T47D (cell line): ENCODE measurements at places on chromosomes 6 and 20.

DNA sequence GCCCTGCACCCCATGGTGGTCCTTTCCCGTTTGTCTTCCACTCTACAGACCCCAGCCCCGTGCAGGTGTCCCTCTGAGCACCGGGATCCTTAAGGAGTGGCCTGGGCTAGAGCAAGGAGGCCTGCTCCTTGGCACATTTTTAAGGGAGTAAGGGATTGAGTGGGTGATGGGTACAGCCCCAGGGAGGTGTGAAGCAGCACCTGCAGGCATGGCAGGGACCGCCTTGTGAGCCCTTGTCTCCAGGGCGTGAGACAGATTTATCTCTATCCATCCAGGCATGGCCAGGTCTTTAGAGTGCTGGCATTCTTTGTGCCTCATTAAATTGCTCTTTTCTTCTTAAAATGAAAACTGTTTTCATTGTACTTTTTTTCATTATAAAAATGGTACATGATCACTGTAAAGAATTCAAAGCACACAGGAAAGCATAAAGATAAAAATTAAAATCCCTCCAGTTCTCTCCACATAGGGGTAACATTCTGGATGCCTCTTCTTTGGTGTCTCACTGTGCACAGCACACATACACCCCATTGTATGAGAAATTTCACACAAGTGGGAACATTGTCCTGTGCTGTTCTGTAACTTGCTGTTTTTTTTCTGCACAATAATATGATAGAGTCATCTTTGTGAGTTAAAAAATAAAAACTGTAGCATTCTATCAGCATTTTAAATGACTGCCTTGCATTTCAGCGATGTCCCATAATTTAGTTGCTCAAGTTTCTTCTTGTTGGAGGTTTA lies 31.9 kb upstream of the ZNF831 start:
- DNase-seq: no peak

GRCh38 chr6:148577687-148578488 lies 168.9 kb upstream of the UST start:
- DNase-seq: peak; percentile 86

DNA sequence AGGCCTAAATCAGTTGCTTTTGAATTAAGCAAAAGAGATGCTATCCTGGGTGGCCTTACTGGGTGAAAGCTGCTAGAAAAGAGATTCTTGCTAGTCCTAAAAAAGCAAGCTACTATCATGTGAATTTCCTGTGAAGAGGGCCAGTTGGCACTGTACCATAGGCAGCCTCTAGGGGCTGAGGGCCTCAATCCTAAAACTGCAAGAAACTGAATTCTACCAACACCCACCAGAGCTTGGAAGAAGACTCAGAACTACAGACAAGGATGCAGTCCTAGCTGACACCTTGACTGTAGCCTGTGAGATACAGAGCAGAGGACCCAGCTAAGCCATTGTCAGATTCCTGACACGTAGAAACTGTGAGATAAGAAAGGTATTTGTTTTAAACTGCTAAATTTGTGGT lies 24.5 kb downstream of the CLIC5 start:
- no peak for DNase-seq

GRCh38 chr6:159974932-159975331 lies 6.0 kb downstream of the IGF2R start:
- no peak for DNase-seq

DNA sequence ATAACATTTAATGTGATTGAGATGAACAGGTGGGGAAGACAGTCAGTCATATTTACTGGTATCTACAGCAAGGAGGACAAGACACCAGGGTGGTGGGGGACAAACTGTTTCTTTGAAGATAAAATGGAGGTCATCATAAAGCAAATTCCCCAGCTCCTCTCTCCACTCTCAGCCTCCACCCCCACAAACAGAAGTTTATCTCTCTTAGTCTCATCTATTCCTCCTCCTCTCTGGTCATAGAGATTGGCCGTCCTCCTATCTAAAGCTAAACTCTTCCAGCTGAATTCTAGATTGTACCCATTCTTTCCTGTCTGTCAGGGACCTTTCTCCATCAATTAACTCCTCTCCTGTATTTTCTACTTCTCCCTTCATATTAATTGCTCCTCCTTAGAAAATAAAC lies 71.1 kb downstream of the KIF6 start:
- DNase-seq: no peak

DNA sequence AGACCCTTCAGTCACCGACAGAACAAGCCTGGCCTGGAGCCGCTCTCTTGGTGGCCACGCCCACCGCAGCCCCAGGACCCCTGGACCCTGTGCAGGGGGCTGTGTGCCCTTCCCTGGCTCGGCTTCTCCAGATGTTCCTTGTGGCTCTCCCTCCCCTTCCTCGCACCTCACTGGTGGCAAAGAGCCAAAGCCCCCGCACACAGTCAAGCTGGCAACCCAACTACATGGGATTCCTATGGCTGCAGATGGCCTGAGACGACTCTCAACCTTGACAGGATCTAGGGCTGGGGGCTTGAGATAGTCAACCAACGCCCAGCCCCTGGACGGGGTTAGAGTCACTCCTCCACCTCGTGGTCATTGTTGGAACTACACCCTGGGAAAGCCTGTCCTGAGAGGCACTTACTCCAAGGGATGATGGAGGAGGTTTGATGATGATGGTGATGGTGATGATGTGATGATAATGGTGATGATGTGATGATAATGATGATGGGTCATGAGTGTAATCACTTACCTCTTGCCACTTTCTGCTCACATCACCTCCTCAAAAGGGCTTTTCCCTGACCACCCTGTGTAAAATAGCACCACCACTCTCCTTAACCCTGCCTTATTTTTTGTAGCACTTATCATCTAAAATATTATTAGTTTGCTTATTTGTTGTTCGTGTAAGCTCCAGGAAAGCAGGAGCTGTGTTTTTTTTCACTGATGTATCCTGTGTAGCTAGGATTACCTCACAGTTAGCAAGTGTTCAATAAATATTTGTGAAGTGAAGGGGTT lies 278.4 kb downstream of the LRFN2 start:
- peak; percentile 62 for DNase-seq

GRCh38 chr6:42162812-42163211 lies 10.4 kb upstream of the GUCA1A start:
- DNase-seq: no peak

- DNase-seq: no peak
Observed at GRCh38 chr6:7640016-7640415, 50.0 kb downstream of the SNRNP48 start.

- DNase-seq: no peak
Observed at GRCh38 chr20:4613184-4613583, 108.5 kb upstream of the PRND start.

GRCh38 chr6:35330541-35331119 lies 11.7 kb upstream of the PPARD start:
- DNase-seq: no peak

GRCh38 chr20:23195636-23196035 lies 109.5 kb upstream of the CD93 start:
- DNase-seq: no peak

DNA sequence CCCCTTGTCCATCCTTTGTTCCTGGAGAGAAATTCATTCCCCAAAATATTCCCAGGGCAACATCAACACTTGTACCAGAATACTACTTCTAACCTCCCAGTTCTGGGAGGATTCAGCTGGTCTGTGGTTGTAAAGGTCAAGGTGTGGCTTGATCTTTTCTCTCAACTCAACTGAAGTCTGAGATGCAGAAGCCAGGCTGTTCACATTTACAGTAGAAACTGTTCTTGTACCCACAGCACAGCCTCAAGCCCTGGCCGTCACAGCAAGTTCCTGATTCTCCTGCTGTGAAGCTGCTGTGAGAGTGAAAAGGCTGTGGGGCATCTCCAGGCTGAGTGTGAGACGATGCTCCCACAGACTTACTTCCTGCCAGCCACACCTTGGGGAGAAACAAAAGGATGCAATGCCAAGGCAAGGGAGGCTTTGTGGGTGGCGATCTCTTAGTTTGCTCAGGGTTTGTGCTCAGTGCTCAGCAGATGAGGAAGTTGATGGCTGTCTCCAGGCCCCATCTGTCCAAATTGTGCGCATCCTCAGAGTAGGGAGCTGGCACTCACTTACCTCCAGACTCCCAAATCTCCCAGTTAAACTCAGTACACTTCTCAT lies 143.9 kb upstream of the FOXA2 start:
- no peak for DNase-seq

DNA sequence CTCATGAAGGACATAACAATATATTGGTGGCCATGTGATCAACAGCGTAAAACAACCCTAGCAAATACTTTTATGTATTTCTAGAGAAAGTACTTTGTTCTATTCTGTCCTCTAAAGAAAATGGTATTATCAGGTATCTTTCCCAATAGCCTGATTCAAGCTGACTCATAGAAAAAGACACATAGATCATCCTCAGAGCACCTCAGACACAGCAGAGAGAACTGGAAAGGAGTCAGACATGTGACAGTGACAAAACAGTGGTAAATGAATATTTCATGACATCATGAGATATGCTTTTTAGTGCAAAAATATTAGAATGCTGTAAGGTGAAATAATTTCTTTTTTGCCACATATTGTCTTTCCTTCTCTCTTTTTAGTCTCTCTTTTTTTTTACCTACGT lies 1355.0 kb upstream of the MAP3K7 start:
- no peak for DNase-seq

DNA sequence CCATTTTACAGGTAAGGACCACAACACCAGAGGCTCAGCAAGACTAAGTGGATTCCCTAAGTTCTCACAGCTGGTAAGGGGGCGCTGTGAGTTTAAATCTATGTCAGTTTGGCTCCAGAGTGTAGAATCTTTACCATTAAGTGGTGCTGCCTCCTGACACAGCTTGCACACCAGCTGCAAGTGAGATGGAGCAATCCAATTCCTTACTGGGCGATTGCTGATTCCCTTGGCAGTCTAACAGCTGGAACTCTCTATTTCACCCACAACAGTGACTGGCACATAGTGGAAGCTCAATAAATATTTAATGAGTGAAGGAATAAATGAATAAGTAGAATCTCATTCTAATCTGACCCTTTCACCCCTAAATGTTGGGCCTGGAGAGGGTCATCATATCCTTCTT lies 176.7 kb downstream of the CLIC5 start:
- no peak for DNase-seq

DNA sequence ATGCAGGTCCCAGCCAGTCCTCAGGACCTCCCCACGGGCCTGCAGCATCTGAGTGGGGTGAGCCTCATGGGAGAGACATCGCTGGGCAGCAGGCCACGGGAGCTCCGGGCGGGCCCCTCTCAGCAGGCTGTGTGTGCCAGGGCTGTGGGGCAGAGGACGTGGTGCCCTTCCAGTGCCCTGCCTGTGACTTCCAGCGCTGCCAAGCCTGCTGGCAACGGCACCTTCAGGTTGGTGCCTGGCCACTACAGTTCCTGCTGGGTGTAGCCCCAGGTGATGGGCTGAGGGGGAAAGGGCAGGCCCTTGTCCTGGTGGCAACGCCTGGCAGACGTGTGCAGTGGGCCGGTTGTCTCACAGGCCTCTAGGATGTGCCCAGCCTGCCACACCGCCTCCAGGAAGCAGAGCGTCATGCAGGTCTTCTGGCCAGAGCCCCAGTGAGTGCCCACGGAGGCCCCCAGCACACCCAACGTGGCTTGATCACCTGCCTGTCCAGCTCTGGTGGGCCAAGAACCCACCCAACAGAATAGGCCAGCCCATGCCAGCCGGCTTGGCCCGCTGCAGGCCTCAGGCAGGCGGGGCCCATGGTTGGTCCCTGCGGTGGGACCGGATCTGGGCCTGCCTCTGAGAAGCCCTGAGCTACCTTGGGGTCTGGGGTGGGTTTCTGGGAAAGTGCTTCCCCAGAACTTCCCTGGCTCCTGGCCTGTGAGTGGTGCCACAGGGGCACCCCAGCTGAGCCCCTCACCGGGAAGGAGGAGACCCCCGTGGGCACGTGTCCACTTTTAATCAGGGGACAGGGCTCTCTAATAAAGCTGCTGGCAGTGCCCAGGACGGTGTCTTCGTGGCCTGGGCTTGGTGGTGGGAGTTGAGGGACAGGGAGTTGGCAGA lies 787 bp upstream of the TNFRSF6B start:
- no peak for DNase-seq

DNA sequence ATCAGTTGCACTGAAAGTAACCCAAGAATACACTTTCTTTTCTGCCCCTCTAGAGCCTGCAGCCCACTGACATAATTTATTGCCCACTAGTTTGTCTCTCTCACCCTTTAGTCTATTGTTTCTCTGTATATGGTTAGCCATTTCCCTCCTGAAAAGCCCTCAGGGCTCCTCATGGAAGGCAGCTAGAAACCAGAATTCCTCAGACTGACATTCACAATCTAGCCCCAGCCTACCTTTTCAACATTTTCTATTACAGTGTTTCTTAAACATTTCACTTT lies 21.4 kb upstream of the PAQR8 start:
- no peak for DNase-seq

DNA sequence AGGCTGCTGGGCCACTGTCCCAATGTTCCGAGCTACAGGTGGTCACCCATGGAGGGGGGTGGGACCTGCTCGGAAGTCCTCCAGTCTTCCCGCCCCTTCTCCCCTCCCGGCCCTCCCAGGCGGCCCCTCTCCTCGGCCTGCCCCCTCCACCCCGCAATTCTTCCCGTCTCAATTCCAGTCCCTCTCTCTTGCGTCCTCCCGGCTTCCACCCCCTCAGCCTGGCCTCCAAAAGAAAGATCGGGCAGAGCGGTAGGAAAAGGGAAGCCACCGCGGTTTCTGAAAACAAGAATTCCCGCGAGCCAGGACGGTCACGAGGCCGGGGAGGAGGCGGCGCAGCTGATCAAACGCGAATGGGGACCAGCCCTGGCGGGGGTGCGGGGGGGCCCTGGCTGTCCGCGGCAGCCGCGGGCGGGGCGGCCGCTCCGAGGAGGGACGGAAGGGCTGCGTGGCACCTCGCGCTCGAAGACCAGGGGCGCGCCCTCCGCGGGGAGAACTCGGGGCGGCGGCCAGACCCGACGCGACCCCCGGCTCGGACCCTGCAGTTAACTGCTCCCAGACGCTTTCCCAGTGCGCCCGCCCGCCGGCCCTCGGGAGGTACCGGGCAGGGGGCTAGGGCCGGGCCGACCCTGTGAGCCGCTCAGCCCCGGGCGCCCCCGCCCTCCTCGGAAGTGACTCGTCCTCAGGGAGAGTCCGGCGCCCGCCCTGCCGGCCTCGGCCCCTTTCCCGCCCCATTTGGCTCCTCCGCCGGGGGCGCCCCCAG lies 1.0 kb downstream of the PXDC1 start:
- DNase-seq: no peak

- DNase-seq: no peak
Observed at GRCh38 chr6:97594844-97595243, 311.8 kb upstream of the MMS22L start.

GRCh38 chr6:148457137-148457842 lies 114.7 kb downstream of the SASH1 start:
- no peak for DNase-seq

- no peak for DNase-seq
Observed at GRCh38 chr20:25052255-25053194, 5.4 kb downstream of the ACSS1 start.

GRCh38 chr20:32534661-32535240 lies 50.4 kb downstream of the NOL4L start:
- no peak for DNase-seq

GRCh38 chr6:127516662-127517273 lies 2.4 kb downstream of the MTCL3 start:
- peak; percentile 20 for DNase-seq

- DNase-seq: no peak
Observed at GRCh38 chr20:17369506-17369905, 142.7 kb downstream of the PCSK2 start.
